Cardiac fibroblast (primary cell): ENCODE measurements at places on chromosomes 3 and 15.

- no peak for DNase-seq
These were observed 47.0 kb downstream of the SUSD5 start for GRCh38 chr3:33171580-33171979.

- DNase-seq, result no peak
These were observed 24.9 kb upstream of the DNAAF4 start for GRCh38 chr15:55532944-55533343.

DNA sequence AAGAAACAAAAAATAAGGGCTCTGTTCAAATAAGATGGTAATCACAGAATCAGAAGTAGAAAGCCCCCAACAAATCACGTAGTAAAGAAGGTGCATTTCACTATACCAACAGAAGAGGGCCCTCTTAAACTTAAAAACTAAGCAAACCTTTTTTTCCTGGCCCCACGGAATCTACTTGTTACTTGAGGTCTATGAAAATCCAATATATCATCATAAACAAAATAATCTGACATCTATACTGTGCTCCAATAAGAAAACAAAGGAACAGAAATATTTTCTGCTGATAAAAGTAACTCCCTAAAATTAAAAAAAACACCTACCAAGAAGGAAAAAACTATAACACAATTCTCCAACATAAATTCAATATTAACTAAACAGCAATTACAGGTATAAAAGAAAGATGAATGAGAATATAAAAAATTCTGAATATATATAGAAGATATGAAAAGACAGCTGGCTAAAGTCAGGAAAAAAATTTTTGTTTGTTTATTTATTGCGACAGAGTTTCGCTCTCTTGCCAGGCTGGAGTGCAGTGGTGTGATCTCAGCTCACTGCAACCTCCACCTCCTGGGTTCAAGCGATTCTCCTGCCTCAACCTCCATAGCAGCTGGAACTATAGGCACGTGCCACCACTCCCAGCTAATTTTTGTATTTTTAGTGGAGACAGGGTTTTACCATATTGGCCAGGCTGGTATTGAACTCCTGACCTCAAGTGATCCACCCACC, 81.8 kb downstream of the CLASP2 start:
- peak; percentile 82 for DNase-seq

GRCh38 chr3:193768070-193768394, 175.0 kb downstream of the OPA1 start:
- DNase-seq, result peak; percentile 77

- DNase-seq, result no peak
These were observed 24.5 kb upstream of the BCL6 start for GRCh38 chr3:187769771-187770170.
